Right lung (tissue), 10 donors: ENCODE measurements at places on chromosomes 13 and 19.

DNA sequence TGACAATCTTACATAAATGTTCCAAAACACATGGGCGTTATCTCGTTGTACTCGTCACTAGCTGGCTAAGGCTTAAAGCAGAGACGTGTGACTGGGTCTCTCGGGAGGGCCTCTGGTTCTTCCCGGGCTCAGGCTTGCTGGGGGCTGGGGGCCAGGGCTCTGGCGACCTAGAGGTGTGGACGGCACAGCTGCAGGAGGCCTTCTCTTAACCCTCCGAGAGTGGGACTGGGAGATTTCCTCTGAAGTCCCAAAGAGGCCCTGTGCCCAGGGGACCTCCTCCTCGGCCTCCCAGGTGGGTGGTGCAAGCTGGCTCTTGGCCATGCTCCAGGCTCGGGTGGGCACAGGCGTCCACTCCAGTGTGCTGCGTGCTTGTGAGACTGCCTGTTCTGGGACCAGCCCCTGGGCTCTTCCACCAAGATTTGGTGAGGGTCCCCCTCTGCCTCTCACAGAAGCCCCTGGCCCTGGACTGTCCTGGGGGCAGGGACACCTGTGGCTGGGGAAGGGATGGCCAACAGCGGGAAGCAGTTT lies 2.2 kb downstream of the CAPS start:
- no peak for DNase-seq

GRCh38 chr19:6241680-6242377 lies 37.9 kb downstream of the MLLT1 start:
- DNase-seq = no peak

GRCh38 chr19:28468701-28469459 lies 744.1 kb downstream of the UQCRFS1 start:
- DNase-seq = no peak

DNA sequence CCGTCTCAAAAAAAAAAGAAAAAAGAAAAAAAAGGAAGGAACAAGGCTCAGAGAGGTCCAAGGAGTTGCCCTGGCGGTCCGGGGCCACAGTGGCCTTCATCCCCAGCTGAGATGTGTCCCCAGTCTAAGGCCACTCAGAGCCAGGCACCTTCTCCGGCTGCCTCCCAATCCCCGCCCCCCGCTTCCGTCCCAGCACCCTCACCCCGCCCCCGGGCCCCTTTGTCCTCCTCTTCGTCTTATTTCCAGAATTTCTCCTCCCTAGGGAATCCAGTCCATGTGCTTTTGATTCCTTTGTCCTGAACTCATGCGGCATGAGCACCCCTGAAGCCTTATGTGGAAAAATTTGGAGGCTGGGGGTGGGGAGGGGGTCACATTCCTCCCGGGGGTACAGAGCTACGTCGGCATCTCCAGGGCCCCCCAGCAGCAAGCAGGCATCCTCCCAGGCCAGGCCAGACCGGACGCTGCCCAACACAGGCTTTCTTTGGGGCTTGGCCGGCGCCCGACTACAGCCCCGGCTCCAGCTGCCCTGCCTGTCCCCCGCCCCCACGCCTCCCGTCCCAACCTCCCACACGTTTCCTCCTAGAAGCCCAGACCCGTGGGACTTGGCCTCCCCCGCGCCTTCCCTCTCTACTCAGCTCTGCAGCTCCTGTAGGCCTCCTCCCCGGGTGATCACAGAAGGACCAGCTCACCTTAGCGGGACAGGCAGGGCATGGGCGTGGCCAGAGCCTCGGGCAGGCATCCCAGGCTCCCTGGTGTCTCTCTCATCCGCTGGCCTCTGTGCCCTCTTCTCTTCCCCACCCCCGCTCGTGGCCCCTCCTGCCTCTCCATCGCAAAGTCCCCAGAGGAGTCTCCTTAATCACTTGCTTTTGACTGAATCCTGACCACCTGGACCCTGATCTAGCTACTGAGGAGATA lies 17.8 kb upstream of the ADGRE5 start:
- DNase-seq = peak; percentile 61

GRCh38 chr13:26697069-26697955 lies 63.3 kb downstream of the GPR12 start:
- DNase-seq = no peak

GRCh38 chr13:108957369-108958012 lies 328.1 kb downstream of the MYO16 start:
- DNase-seq = no peak

GRCh38 chr19:52638601-52639000 lies 446 bp upstream of the ZNF83 start:
- DNase-seq = no peak

- DNase-seq = no peak
These were observed 64.3 kb downstream of the TBC1D4 start for GRCh38 chr13:75417656-75418055.

- no peak for DNase-seq
These were observed 21.6 kb downstream of the LRRC4B start for GRCh38 chr19:50546527-50547221.

DNA sequence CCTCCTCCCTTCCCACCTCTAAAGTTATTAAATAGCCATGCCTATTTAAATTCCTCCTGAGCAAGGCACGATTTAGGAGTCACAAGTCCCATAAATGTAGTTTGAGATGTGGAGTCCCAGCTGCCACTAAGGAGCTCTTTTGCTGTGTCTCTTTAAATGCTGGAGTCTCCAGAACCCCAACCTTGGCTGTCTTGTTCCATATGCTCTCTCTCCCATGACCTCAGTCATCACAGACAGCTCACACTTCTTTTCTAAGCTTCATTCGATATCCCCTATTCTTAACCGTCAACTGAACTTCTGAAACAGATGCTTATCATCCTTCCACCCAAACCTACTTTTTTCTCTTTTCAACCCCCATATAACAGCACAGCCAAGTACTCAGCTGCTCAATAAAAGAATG lies 197.1 kb downstream of the VWA8 start:
- DNase-seq = no peak

GRCh38 chr13:58893396-58893795 lies 1261.9 kb downstream of the PCDH17 start:
- no peak for DNase-seq
